ENCODE measurements at places on chromosomes 3 and 15.

DNA sequence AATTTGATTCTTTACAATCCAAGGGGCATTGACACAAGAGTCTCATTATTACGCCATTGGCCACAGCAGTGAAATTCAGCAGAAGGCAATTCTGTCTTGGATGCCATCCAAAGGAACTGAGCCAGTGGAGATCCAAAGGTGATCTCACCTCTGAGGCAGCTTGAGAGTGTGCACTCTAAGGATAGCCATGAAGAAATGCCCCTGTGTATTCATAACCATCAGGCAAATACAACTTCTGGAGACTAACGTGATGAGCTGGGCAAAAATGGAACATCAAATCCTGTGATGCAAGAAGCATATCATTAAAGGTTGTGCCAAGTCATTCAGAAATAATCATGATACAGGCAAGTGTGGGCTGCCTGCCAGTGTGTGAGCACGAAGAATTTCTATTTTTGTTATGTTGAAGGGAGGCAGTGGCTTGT is 41.4 kb downstream of the ROBO2 start:
- peak; percentile 19 for DNase-seq

DNA sequence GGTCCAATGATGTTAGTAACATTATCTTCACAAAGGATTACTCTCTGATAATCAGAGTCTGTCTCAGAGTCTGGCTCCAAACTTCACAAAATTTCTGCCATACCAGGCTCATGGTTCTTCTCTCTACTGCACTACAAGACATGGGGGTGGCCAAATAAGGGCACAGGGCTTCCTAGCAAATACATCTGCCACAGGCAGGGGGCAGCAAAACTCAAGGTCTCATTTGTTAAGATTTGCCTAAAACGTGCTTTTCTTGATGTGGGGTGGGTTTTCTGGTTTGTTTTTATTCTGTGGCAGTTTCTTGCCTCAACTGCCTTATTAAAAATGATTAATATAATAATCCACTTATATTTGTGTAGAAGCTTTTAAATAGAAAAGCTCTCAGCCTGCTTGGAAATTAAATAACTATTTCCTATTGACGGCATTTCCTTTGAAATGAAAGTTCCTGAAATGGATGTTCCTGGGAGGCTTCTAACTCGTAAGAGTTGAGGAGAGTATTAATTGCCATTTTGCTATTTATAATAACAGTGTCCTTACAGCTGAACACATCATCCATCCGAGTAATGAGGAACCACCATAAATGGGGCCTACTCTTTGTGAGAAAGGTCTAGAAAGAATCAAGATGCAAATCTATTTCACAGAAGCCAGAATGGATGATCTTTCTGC is 53.8 kb downstream of the SST start:
- no peak for DNase-seq

DNA sequence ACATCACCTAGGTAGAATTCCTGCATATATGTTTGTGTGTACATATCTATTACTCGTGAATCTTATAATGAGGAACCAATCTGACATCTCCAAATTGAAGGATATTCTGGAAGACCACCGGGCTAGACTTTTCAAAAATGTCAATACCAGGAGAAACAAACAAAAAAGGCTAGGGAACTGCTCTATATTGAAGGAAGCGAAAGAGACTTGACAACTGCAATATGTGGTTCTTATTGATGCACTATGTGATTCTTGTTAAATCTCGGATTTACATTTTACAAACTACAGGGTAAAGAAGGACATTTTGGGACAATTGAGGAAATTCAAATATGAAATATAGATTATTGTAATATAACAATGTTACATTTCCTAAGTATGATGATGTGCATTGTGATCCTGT is 137.5 kb upstream of the CCDC54 start:
- DNase-seq = no peak

DNA sequence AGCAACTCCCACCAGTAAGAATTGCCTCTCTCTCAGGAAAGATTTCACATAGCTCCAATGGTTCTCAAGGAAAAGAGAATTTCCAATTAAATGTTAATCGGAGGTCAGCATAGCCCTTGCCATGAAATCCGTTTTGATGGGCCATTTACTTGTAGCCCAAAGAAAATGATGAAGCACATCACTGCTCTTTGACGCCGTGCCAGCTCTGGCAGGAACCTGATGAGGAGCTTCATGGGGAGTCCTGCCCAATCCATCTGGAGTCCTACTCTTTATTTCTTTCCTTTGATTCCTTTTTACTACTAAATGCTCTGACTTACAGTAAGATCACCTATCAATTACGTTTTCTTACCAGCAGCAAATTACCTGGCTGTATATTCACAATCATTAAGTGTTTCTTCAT is 84.7 kb downstream of the FGF12 start:
- no peak for DNase-seq

- no peak for DNase-seq
Measured at GRCh38 chr3:141052201-141053069, 1.3 kb downstream of the SPSB4 start.

DNA sequence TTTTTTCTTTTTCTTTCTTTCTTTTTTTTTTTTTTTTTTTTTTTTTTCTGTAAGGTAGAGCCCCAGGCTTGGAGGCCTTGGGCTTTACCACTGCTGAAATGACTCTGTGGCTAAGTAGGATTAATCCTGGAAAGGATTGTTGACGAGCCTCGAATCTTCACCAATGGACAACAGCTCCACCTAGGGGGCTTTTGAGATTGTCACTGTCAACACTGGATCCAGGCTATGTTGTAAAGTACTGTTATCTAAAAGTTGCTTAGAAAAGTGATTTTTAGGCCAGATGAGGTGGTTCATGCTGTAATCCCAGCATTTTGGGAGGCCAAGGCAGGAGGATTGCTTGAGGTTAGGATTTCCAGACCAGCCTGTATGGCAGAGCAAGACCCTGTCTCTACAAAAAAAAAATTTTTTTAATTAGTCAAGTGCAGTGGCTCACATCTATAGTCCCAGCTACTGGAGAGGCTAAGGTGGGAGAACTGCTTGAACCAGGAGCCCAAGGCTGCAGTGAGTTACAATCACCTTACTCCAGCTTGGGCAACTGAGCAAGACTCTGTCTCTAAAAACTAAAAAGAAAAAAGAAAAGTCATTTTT is 41.6 kb downstream of the KLHL18 start:
- DNase-seq = peak; percentile 51

DNA sequence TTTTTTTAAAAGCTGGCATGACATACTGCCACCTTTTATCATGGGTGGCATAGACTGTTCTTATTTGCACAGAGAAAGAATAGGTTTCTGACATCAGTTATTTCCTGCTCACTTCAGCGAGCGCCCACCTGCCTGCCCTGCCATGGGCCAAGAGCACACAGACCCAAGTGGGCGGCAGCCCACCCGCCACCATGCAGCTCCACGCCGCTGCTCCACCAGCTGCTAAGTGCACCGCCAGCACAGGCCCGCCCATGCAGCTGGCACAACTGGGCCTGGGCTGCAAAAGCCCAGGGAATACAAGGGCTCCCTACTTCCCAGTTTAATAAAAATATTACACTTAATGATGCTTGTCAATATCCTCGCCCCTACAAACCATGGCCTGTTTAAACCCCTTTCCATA is 15.4 kb downstream of the ZNF148 start:
- no peak for DNase-seq

GRCh38 chr3:37885814-37886213 is 24.1 kb downstream of the CTDSPL start:
- no peak for DNase-seq

GRCh38 chr3:78871048-78871447 is 896.8 kb downstream of the ROBO1 start:
- DNase-seq = no peak

GRCh38 chr15:52649686-52650085 is 29.5 kb downstream of the ATOSA start:
- DNase-seq = no peak

DNA sequence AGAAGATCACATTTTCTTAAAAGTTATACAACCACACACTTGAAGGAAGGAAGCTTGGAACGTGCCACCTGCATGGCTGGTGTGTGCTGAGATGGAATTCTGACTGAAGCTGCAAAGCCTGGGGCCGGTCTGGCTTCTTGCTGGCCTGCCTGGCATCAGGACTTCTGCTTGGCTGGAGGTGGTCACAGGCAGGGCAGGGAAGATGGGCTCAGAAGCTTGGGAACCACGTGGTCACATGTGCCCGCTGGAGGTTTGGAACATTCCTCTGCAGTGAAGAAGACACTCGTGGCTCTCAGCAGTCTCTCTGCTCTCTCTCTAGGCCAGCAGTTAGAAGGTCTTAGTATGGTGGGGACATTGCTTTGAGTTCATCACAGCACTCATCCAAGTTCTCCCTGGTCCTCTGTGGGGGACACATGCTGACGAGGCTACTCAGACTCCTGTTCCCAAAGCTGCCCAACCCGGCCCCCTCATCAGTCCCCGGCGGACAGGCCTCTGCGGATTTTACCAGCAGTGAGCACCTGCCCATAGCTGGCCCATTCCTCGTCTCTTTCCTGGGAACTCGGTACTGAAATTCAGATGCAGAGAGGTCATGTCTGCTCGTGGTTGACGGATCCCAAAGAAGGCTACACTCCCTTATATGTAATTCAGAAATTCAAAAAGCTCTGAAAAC is 229.0 kb downstream of the ADAMTS17 start:
- DNase-seq = no peak

DNA sequence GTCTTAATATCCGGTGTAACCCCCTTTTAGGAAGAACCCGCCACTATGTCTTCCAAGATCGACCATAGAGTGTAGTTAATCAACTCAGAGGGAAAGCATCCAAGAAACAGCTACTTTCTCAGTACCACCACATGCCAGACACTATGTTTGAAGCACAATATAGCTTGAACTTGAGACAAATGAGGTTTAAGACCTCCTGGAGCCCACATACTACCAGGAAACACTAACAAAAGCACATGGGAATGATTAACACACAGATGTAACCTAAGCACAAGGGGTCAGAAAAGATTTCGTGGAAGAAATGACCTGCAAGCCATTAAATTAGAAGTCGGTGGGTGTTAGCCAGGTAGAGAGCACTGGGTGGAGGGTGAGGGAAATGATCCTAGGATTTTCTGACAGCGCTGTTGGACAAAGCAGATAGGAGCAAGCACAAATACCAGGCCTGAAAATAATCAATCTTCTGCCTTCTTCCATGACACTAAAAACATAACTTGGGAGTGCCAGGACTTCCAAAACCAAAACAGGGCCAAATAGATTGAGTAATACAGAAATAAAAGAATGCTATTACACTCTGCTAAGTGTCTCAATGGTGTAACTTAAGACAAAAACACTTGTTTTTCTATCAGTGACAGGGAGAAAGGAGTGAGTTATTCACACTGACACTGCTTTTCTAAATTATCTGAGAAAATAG is 213.7 kb downstream of the FOXP1 start:
- peak; percentile 68 for DNase-seq

DNA sequence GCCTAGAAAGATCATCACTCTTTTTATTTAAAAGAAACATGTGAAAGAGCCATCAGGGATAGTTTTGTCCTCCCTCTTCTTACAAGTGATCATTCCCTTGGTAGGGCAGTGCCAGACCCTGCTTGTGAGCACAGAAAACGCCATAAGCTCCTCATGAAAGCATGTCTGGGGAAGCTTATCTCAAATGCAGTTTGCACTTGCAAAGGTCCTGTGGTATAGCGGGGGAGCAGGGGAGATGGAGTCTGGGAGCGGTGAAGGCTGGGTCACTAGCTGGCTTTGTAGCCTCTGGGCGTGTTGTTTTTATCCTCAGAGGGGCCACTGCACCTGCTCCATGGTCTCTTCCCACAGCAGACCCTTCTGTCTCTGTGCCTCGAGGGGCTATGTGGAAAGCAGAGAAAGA is 141.9 kb downstream of the IGF1R start:
- no peak for DNase-seq

- no peak for DNase-seq
Measured at GRCh38 chr3:184305577-184305976, 6.5 kb downstream of the PSMD2 start.

DNA sequence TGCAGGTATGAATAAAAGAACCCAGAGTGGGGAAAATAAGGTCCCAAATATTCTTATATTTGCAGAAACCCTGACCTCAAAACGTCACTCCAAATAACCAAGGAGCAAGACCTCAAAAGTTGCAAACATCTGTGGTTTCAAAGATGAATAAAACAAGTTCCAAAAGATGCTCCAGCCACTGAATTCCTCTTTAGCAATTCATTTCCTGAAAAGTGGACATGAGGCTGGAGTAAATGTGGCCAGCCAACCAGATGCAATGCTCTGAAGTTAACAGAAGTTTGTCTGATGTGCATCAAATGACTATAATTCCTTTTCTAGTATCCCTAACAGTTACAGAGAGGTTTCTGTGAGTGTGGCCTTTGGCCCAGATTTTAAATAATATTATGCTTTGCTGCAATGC is 71.2 kb upstream of the WNT5A start:
- DNase-seq = no peak

DNA sequence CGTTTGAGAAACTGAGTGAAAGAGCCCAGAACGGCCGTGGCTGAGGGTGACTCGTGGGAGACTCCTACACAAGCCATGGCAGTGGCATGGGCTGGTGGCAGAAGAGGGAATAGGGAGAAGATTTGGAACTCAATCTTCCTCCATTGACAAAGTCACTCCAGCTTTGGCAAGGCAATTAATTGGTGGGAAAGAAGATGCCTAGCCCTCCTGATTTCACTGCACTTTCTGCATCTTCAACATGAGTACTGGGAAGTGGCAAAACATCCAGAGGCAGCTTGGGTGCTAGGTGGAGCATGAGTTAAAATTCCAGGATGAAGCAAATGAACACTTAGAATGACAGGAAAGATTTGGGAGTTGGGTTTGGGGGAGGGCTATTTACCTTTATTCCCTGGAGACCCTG is 1.4 kb upstream of the TGFBR2 start:
- no peak for DNase-seq

GRCh38 chr15:25766417-25766816 is 96.7 kb downstream of the ATP10A start:
- no peak for DNase-seq

GRCh38 chr3:146715170-146715569 is 110.0 kb upstream of the PLSCR5 start:
- peak; percentile 4 for DNase-seq

DNA sequence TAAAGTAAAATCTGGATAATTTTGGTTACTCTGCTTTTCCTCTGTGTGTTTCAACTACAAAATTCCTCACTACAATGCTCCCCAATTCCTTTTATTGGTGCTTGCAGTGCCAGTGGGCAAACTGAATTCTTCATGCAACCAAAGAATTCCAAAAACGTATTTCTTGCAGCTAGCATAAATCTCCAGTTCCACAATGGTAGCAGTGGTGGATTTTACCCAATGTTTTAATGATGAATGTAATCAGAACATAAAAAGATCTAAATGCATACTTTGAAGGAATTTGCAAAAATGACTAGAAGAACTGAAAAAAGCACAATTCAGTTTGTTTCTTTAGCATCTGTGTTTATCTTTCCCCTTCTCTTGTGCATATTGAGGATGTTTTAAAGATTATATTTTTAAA is 359.6 kb upstream of the TPRG1 start:
- DNase-seq = no peak

GRCh38 chr3:23778446-23778845 is 27.3 kb upstream of the UBE2E1 start:
- no peak for DNase-seq
